Cortex of kidney (tissue), 1 donor: ENCODE measurements at places on chromosomes 2 and 18.

DNA sequence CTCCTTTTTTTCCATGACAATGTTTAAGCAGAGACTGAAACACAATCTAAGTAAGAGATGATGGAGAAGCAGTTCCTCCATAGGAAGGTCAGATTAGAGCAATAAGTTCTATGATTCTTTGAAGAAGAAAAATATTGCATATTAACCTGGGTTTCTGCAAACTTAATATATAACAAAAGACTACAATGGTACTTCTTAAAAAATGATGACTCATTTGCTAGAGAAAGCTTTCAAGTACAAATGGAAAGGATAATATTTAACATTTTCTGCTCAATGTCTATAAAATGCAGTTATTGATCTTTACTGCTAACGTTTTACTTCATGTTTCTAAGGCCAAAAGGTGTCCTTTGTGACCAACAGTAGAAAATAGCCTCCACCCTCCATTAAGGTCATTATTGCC, 158.6 kb downstream of the DOCK10 start:
- DNase-seq = no peak

DNA sequence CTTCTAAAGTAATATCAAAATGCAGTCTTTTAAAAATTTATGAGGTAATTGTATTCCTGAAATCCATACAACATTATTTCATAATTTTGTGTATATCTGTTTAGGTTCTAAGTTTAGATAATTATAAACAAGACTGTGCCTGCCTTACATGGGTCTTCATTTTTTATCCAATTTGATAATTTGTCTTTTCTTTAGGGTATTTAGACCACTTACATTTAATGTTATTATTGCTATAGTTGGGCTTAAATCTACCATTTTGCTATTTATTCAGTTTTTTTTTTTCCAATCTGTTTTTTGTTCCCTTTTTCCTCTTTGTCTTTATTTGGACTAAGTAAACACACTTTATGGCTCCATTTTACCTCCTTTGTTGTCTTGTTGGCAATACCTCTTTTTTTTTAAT, 312.5 kb upstream of the MEX3C start:
- no peak for DNase-seq

GRCh38 chr2:236661061-236661761, 91.6 kb downstream of the ACKR3 start:
- DNase-seq = no peak

- no peak for DNase-seq
These were observed 50.4 kb downstream of the CYP26B1 start for GRCh38 chr2:72097276-72097675.

DNA sequence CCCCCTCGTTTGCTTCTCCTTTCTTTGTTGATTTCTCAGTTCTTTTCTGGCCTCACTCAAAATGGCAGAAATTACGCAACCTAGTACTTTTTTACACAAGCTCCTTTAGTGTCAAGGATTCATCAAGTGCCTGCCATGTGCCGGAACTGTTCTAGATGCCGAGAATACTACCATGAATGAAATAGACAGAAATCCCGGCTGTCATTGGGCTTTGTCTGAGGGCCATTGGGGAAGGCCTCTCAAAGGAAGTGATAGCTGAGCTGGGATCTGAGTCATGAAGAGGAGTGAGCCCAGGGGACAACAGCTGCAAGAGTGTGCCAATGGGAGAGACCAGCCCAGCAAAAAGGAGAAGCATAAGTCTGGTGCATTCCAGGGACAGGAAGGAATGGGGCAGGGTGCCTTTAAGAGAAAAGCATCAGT, 34.3 kb upstream of the PPP1CB start:
- no peak for DNase-seq

GRCh38 chr2:196274387-196274809, 103.0 kb upstream of the STK17B start:
- no peak for DNase-seq

DNA sequence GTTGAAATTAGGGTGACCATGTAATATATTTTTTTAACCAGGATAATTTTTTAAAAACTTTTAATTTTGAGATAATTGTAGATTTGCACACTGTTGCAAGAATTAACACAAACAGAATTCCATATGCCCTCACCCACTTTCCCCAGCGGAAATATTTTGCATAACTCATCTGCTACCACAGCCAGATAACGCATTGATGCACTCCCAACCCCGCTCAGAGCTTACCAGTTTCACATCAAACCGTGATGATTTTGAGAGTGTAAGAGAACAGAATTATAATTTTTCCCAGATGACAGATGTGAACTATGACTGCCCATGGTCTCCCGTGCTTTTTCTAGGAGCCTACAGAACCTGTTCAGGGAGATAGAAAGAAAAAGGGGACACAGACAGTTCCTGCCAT, 35.2 kb upstream of the LDLRAD4 start:
- DNase-seq = no peak

DNA sequence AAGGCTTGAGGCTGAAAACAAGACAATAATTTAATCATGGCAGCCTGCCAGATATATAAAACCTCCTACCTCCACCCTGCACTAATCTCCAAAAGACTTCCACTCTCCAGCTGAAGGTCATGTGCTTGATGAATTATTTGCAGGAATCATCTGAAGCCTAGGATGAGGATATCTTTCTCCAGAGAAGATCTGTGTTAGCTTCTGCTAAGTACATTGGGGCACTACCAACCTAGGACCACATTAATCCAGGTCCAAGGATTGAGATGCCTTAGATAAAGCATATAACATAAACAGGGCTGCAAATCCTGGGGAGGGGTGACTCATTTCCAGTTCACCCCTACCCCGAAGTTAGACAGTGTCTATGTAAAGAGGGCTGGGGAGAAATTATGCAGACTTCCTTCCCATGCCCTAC, 80.5 kb upstream of the FRZB start:
- no peak for DNase-seq

- DNase-seq = no peak
These were observed 217.5 kb downstream of the LPIN1 start for GRCh38 chr2:11963966-11964365.

DNA sequence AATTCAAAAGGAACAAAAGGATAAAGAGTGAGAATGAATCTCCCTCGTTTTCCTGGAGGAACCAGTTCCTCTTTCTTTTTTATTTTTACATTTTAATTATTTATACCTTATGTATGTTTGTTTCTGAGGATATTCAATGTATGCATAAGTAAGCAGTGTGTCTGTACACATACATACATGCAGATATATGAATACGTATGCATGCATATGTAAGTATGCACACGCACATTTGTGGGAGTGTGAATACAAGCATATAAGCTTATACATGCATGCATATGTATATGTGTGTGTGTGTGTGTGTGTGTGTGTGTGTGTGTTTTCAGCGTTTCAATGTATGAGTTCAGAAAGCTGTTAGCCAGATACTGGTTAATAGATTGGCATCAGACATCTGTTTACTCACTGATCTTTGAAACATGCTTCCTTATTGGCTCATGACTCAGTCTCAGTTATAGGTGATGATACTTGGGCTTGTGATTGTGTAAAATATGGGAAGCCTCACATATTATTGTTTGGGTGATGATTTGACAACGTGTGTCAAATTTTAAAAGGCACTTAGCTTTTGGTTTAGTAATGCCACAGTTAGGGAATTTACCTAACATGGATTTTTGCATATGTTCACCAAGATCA, 279.7 kb upstream of the TRIB2 start:
- no peak for DNase-seq

DNA sequence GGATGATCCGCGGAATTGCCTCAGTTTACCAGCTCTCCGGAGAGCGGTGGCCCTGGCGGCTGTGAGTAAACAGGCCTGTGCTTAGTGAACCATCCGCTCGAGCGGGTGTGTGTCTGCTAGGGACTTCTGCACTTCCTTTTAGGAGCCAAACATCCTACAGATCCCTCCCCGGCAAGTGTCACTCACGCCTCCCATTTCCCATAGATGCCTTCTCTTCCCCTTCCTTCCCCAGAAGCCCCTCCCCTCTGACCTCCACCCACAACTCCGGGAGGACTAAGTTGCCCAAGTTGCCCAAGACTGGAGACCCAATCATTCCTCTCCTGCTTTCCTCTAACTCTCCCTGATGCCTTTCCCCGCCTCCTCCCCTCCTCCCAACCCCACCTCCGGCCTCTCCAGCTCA, 2.9 kb downstream of the C1QL2 start:
- no peak for DNase-seq

- DNase-seq = no peak
These were observed 23.8 kb upstream of the SLC35G4 start for GRCh38 chr18:11585596-11585995.

- no peak for DNase-seq
These were observed 489.3 kb downstream of the TSN start for GRCh38 chr2:122244598-122245229.

DNA sequence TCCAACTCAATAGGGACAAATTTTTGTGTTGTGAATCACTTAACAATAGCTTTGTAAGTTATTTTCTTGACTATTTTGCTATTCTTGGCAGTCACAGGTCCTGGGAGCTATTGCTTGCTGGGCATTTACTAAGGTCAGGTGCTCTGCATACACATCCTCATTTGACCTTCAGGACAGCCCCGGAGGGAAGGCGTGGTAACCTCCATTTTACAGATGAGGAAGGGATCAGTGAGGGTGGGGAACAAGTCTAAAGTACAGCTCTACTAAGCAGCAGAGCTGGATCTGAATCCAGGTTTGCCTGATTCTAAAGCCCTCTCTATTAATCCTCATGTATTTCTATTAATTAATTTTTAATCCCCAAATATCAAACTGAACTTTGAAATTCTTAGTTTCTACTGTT, 58.8 kb downstream of the PTPN2 start:
- DNase-seq = no peak

DNA sequence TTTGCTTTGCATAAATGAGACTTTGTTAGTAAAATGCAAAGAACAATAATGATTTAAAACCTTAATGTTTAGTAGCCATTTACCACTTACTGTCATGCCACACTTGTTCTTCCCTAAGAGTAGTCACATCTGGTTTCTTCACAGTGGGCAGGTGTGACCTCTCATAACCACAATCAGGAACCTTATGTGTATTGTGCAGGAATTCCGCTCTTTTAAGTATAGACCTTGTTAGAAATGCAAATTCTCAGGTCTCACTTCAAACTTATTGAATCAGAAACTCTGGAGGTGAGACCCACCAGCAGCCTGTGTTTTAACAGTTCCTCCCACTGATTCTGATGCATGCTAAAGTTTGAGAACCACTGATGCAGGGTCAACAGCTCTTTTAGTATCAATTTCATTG, 518.8 kb upstream of the MEX3C start:
- DNase-seq = no peak

DNA sequence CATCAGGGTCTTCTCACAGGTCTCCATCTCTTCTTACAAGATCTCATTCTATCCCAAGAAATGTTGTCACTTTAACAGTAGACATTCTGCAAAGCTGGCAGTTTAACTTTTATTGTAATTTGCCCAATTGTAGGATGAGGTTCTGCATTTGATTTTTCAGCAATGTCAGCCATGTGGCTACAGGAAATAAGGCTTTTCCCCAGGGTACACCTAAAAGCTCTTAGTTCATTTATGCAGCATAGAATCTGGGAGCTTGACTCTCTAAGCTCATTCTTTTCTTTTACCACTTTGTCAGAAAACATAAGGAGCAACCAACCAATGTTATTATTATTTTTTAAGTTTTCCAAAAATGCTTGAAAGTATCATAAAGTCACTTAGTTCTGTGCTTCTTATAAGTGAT, 123.4 kb downstream of the CALCRL start:
- no peak for DNase-seq

DNA sequence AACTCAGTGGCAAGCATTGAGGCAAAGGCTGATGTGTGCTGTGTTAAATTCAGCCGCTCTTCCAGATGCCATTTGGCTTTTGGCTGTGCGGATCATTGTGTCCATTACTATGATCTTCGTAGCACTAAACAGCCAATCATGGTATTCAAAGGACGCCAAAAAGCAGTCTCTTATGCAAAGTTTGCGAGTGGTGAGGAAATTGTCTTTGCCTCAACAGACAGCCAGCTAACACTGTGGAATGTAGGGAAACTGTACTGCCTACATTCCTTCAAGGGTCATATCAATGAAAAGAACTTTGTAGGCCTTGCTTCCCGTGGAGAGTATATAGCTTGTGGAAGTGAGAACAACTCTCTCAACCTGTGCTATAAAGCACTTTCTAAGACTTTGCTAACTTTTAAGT, 195.5 kb upstream of the RAB12 start:
- no peak for DNase-seq

DNA sequence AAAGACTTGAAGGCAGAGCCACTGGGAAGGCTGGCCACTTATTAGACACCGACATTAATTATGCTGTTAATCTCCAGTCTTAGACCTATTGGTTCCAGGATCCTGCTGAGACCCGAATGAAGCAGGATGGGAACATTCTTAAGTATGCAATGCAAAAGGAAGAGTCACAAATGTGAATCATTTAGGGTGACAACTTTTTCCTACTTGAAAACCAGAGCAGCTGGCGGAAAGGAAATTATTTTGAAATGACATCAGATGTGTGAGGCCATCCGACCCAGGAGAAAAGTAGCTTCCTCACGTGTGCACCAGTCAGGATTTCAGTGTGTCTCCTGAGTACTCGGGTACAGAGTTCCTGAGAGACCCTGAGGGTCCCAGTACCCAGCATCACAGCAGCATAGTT, 222.9 kb upstream of the NCKAP5 start:
- no peak for DNase-seq

DNA sequence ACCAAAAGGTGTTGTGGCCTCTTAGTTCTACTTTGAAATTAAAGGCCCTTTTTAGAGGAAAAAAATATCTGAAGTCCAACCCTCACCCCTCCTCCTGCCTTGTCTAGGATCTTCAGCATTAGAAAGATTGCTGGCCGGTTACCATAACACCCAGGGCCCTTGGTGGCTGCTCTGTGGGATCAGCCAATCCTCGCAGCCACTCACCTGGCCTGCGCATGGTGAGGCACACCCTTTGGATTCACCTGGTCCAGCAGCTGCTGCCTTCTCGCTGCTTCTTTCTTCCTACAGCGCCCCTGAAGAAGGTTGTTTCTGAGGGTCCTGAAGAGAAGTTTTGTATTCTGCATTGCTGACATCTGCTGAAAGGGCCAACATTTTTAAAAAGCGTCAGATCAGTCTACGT, 25.2 kb downstream of the DYTN start:
- DNase-seq = no peak

DNA sequence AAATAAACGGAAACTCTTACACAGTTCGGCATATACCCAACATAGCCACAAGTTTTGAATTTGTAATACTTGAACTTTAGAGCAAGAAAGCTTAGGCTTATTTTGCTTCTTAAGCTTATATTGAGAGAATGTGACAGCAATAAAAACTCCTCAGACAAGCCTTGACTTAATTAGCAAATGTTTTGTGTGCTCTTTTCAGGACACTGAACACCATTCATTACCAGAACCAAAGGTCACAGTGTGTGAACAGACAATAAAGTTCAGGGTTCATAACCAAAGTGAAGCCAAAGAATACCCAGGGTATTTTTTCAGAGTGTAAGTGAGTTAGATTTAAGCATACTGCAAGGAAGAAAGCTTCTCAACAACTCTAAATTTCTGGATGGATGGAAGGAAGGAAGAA, 605.8 kb downstream of the METTL4 start:
- DNase-seq = no peak

GRCh38 chr2:160251569-160251968, 51.5 kb upstream of the ITGB6 start:
- no peak for DNase-seq

GRCh38 chr18:41732356-41732755, 222.7 kb upstream of the PIK3C3 start:
- no peak for DNase-seq
